Activated CD4-positive, alpha-beta memory T cell treated with anti-CD3 and anti-CD28 coated beads, Interleukin-2, amount 10 ng/mL, durations not matched to agents 7 days and 5 days (primary cell): ENCODE measurements at places on chromosomes 12 and 14. TPM values are rescaled to one million over a fixed set of nuclear protein-coding genes. Genes with fewer than 3 reads are reported as not detected.
A peak's percentile ranks its signal among the peaks of the same experiment; 100 is the strongest.

Gene LALBA
- total RNA-seq: not detected

DNA sequence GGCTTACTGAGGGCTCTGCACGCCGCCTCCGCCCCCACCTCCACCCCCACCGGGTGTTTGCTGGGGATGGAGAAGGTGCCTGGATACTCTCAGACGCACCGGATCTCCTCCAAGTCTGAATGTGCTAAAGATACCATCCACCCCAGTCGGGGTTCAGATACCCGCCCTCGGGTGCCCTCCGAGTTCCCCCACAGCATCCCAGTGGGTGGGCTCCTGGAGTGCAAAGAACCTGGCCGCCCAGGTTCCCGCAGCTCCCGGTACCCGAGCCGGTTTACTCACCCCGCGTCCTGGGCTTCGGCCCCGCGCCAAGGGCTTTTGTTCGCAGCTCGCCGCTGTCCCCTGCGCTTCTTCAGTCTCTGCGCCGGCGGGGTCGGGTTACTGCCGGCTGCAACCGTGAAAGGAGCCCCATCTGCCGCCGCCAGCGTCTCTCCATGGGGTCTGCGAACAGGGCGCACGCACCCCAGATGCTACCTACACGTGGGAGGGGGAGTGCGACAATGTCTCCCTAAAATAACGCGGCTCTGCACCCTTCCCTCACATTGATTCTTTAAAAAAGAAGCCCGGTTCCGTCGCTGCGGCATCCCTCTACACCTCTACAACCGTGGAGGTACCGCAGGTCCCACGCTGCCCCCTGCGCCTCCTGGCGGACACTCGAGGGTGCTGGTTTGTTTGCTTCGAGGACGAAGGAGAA, at the start of gene CCDC177:
CCDC177 (minus strand) TSS at position 609 of the 691 bp plus-strand sequence. CDS start 1,249 bp downstream, outside the sequence.
- DNase-seq: peak; percentile 77

DNA sequence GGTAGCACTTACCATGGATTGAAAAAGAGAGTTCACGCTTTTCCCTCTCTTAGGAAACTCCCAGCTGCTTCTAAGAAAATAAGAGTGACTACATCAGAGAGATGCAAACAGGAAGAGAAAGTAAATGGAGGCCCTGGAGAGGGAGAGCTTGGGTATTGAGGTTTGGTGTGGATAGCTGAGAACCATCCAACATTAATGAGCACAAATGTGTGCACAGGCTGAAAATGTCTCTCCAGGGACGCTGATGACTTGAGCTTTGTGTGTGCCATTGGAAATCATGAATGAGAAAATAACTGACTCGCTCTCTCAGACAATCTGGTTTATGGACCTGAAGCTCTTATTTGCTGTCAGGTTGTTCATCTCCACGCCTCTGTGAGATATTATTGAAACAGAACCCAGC, 318.8 kb downstream of the NRXN3 start:
- DNase-seq: no peak

Gene PPP4R3A
- total RNA-seq: 118 TPM

Gene OTX2
- not detected for total RNA-seq

DNA sequence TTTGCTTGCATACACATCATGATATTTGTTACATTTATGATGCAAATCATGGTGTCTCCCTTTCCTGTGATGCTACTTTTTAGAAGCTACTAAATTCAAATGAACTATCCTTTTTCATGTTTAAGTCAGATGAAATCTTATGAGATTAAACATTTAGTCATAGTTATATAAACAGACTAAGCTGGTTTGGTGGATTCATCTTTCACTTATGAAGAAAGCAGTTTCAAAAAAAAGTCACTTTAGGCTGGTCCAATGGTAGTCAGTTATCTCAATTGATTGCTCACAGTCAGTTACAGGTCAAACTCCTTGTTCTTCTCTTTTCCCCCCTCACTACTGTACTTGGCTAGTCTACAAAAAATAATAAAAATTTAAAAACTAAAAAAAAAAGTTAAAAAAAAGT, 19.7 kb downstream of the SYCP3 start:
- DNase-seq: no peak

Gene PELI2
- total RNA-seq: 7.1 TPM

DNA sequence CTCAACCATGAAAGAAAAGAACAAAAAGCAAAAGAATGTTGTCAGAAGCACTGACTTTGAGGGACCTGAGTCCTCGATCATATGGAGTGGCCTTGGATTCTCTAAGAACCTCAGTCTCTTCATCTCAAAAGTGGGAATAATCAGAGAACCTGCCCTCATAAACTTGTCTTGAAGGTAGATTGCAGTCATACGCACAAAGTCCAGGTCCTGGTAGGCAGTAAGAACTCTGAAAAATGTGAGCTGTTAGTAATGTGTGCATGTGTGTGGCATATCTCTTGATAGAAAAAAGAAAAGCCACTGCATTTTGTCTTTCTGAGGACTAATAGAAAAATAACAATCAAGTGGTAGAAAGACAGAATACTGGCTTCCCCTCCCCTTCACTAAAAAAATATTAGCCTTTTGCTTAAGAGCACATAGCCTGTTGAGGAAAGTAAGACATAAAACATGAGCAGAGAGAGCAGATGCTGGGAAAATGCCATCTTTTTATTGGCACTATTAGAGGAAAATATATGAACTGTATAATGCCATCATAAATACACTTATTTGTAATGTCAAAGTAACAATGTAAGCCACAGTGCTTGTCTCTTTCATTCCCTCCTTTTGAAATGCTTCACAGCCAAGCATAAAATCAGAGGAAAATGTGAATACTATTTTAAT, 205.1 kb upstream of the TBX3 start:
- no peak for DNase-seq

Gene FOXG1
- total RNA-seq: not detected

Gene RNASE1
- total RNA-seq: not detected

Gene ARF6
- total RNA-seq: 199 TPM

- no peak for DNase-seq
These were observed 149.0 kb downstream of the NAV3 start for GRCh38 chr12:77979597-77980250.

- no peak for DNase-seq
These were observed 5.6 kb downstream of the SYNE3 start for GRCh38 chr14:95510804-95511203.

Gene MANSC4
- not detected for total RNA-seq

GRCh38 chr12:12663644-12664294, 32.2 kb downstream of the GPR19 start:
- no peak for DNase-seq

DNA sequence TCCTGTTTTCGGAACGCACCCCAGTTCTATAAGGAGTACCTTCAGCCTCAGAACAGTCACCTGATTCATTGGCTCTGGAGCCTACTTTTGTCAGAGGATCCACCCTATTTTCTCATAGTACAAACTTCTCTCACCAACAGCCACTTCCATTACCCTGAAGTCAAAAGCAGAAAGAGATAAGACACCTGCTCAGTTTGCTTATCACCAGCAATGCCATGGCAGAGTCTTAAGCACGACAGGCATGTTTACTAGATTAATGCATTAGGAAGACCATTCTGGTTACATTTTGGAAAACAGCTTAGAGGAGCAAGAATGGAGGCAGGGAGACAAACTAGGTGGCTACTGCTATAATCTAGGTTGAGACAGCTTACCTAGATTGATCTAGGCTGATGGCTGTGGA, 67.7 kb downstream of the GXYLT1 start:
- no peak for DNase-seq

DNA sequence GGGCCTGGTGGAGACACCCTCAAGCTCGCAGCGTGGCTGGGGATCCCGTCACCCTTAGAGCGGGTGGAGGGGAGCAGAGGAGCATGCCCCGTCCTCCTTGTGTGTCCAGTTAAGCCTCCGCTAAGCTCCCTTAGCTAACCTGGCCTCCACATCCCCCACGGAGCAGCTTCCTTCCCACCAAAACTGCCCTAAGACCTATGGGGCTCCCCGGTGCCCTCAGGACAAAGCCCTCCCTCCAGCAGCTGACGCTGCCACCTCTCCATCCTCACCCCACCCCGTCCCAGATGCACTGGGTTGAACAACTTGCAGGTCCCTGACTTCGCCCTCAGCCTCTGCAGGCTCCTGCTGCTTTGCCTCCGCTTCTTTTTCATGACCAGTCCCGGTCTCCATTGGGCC, 4.0 kb downstream of the AHNAK2 start:
- DNase-seq: no peak

GRCh38 chr12:56020423-56021184, at the start of gene IKZF4:
IKZF4 (plus strand) TSS chr12:56021043; CDS start chr12:56021494, 451 bp downstream.
- DNase-seq: peak; percentile 32

DNA sequence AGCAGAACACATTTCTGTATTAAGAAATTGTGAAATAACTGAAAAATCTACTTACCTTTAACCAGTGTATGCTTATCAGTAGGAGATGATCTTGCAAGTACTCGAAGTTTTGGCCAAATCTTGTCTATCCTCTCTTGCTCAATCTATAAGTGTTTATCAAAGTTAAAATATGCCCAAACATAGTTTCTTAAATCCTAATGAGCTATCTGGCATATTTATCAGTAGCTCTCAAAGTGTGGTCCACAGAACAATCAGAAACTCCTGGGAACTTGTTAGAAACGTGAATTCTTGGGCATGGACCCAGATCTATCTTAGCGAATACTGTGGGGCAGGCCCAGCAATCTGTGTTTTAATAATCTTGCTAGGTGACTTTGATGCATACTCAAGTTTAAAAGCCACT, 84.5 kb upstream of the POC1B start:
- no peak for DNase-seq
